ENCODE measurements at places on chromosomes 11 and 22.
A peak's percentile ranks its signal among the peaks of the same experiment; 100 is the strongest.

- DNase-seq, result no peak
Measured at GRCh38 chr22:49422701-49423100, 405.0 kb downstream of the BRD1 start.

- DNase-seq, result no peak
Measured at GRCh38 chr11:65470433-65471049, 28.3 kb upstream of the MALAT1 start.

- DNase-seq, result no peak
Measured at GRCh38 chr22:20420157-20420842, 17.3 kb downstream of the SCARF2 start.

GRCh38 chr11:61954851-61955421, 4.8 kb downstream of the BEST1 start:
- peak; percentile 84 for DNase-seq

DNA sequence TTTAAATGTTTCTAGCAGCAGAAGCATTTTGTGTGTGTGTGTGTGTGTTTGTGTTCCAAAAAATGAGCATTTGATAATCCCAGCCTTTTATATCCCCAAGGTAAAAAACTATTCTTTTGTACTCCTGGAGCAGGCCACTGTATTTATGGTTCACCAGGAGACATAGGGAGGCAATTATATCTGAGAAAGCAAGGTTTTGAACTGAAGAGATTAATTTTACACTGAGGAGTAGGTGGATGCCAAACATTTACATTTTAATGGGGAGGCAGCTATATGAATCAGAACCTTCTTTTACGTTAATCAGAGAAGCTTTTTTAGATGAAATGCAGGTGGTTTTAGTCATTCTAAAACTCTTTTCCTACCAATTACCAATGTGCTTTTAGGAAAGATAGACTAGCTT, 1374.0 kb upstream of the TENM4 start:
- no peak for DNase-seq

- DNase-seq, result peak; percentile 74
Measured at GRCh38 chr22:36155702-36156101, 4.9 kb downstream of the APOL3 start.

- no peak for DNase-seq
Measured at GRCh38 chr11:122157653-122158161, 41.7 kb upstream of the BLID start.

Measured in upper lobe of left lung (tissue), 6 donors.